ENCODE measurements at places on chromosomes 13 and 19. TPM values are rescaled to one million over a fixed set of nuclear protein-coding genes. Genes with fewer than 3 reads are reported as not detected.

DNA sequence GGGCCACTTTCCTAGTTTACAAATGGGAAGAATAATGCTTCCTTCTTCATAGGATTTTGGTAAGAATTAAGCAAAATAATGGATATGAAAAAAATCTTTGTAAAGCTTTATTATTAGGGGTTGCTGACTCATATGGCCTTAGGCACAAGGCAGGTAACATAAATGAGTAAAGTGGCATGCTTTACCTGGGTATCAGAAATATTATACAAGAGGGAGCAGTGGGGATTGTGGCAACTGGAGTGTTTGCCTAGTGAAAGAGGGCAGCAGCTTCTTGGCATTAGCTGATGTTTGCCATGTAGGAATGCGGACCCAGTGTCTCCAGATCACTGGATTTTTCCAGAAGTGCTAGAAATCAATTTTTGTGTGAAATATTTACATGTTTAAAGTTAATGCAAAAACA, 19.5 kb downstream of the WDFY2 start:
- no peak for DNase-seq

DNA sequence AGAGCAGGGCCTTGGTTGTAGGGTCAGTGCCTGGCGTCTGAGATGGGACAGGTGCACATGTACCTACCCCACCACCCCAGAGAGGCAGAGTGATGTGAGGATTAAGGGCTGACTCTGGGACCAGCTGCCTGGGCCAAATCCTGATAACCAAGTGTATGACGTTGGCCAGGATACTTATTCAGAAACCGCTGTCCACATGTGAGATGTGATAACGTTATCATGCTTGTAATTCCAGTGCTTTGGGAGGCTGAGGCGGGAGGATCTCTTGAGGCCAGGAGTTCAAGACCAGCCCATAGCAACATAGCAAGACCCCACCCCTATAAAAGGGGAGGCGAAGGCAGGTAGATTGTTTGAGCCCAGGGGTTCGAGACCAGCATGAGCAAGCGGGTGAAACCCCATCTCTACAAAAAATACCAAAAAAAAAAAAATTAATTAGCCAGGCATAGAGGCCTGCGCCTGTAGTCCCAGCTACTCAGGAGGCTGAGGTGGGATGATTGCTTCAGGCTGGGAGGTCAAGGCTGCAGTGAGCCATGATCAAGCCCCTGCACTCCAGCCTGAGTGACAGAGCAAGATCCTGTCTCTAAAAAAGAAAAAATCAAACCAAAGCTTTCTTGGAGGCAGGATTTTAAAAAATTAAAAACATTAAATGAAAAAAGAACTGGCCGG, 10.0 kb downstream of the ADGRE5 start:
- DNase-seq = no peak

- no peak for DNase-seq
These were observed 447.4 kb downstream of the EFNB2 start for GRCh38 chr13:106088085-106088484.

GRCh38 chr19:55091126-55091910, 15.6 kb downstream of the EPS8L1 start:
- no peak for DNase-seq

DNA sequence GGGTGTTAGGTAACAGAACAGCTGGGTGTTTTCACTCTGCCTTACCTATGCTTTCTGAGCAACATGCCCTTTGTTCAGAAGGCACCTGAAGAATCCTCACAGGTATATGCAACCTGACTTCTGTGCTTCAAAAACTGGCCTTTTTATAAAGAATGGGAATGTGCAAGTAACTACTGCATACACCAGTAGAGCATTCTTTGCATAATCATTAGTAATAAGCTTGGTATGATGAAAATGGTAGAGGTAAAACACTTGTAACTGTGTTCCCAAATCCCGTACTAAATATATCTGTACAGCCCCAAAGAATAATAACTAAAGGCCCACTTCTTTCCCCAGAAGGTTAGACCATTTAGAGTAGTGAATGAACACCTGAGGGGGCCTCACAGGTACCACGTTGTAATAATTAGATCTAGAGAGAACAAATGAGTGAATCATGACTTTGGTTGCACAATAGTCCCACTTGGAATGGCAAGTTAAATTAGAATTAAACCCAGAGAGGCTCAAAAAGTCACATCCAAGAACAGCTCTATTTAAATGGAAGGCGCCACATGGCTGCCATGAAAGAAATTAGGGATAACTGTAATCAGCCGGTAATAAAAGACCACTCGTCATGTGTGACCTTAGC, 413.9 kb downstream of the KLF12 start:
- no peak for DNase-seq

GRCh38 chr13:27712421-27712820, 79.9 kb upstream of the GSX1 start:
- DNase-seq = peak; percentile 7

DNA sequence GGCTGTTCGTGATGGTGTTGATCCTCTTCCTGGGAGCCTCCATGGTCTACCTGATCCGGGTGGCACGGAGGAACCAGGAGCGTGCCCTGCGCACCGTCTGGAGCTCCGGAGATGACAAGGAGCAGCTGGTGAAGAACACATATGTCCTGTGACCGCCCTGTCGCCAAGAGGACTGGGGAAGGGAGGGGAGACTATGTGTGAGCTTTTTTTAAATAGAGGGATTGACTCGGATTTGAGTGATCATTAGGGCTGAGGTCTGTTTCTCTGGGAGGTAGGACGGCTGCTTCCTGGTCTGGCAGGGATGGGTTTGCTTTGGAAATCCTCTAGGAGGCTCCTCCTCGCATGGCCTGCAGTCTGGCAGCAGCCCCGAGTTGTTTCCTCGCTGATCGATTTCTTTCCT, 12.2 kb upstream of the C19orf33 start:
- no peak for DNase-seq

DNA sequence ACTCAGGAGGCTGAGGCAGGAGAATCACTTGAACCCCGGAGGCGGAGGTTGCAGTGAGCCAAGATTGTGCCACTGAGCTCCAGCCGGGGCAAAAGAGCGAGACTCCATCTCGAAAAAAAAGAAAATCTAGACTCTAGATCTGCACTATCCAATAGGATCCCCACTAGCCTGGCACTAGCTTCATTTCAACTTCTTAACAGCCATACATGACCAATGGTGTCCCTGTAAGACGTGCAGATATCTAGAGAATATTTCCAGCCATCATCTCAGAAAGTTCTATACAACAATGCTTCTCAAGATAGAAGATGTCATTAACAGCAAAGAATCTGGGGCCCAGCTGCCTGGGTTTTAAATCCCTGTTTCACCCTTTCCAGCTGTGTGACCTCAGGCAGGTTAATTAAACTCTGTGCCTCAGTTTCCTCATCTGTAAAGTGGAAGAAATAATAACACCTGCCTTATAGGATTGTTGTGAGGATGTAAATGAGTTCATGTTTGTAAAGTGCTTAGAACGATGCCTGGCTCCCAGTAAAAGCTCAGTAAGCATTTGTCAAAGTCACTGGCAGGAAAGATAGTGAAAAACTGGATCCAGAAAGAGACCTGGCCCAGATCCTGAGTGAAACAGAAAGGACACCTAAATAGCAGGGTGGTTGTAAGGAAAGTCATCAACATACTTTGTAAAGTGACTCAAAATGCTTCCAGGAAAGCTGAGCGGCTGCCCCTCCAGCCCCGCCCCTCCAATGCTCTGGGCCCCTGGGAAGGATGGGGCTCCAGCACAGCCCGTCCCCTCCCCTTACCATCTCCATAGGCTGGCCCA, 13.5 kb downstream of the WIZ start:
- DNase-seq = no peak

GRCh38 chr19:18895038-18895823, 727 bp downstream of the CERS1 start:
- peak; percentile 19 for DNase-seq

DNA sequence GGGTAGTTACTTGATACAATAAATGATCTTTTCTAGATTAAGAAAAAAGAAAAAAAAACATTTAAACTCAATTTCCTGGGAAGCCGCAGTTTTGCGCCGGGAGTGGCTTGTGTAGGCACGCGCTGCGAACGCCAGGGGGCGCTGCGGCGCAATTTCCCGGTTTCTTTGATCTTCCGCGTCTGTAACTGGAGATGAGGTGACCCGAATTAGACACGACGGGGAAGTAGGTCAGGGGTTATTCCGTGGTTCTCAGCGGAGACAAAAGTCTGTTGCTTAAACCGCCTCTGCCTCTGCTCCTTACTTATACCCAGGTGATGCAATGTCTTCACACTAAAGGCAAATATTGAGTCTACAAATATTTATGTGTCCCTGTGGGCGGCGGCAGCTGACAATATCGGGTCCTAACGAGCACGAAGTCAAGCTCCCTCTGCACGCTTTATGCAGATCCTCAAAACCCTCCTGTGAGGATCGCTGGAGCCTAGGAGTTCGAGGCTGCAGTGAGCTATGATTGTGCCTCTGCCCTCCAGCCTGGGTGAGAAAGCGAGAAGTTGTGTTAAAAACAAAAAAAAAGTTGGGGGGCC, 15.2 kb downstream of the STXBP2 start:
- DNase-seq = peak; percentile 77

GRCh38 chr19:19489804-19490204, 25.5 kb downstream of the TSSK6 start:
- DNase-seq = no peak

DNA sequence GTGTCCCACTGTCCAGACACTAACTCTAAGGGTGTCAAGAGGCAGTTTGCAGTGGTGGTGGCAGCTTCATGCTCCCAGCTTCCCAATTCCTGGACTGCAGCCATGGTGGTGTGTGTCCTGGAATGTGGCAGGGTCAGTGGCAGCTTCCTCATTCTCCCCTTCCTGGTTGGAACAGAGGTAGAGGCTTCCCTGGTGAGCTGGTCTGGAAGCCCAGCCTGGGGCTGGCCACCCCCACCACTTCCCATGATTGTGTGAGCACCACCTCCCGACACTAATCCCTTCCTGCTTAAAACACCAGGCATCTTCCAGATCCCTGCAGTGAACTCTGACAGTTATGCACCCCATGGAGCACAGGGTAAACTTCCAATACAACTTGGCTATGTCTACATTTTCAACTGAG, 134.9 kb downstream of the RAP2A start:
- DNase-seq = no peak

- no peak for DNase-seq
These were observed 103.9 kb downstream of the LMO7 start for GRCh38 chr13:75740031-75740430.

- no peak for DNase-seq
These were observed 80.4 kb downstream of the EDNRB start for GRCh38 chr13:77838271-77838670.

DNA sequence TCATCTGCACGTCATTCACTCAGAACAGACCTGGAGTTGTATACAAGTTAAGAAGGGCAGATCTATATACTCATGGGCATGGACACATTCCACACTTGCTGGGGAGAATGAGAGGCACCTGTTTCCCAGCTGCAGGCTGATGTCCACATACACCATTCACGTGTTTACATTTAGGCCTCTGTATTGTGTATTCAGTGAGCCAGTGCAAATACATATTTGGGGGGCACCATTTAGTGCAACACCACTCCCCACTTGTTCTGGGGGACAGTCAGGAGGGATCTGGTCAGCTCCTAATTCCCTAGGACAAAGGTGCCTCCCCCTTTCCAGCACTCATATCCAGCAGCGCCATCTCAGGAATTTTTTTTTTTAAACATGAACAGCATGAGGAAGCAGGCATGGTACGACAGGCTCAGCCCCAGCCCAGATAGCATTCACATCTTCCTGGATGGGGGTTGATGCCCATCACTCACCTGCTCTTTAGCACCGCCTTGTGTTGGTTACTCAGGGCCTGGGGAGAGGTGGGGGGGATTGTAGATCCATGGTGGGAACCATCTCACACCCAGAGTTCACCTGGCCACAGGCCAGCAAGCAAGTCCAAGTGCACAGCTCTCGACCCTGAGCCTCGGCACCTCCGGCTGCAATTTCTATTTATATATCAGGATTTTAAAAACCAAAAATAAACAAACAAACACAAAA, 56.9 kb upstream of the ZNF254 start:
- no peak for DNase-seq

DNA sequence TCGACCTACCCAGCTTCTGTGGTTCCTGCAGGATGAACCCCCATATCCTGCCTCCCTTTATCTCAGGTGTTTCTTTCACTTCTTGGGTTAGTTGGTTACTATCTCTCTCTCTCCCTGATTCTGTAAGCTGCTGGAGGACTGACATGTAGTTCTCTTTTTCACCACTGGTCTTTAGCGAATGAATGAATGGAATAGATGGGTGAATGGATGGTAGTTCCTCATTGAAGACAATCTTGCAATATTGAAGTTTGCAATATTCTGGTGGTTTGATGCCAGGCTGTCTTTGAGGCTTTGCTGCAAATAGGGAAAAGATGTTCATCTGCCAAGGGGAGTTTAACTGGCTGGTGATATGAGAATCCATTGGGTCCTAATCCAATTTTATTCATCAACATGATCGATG, 120.2 kb downstream of the UBL3 start:
- DNase-seq = no peak

GRCh38 chr19:15701757-15702533, 25.9 kb upstream of the OR10H2 start:
- peak; percentile 38 for DNase-seq

- peak; percentile 62 for DNase-seq
These were observed 4.8 kb upstream of the TM9SF2 start for GRCh38 chr13:99496184-99497142.

- DNase-seq = no peak
These were observed 406.0 kb downstream of the TSHZ3 start for GRCh38 chr19:30943101-30943843.

- no peak for DNase-seq
These were observed 270.9 kb downstream of the MZT1 start for GRCh38 chr13:72456486-72456885.

DNA sequence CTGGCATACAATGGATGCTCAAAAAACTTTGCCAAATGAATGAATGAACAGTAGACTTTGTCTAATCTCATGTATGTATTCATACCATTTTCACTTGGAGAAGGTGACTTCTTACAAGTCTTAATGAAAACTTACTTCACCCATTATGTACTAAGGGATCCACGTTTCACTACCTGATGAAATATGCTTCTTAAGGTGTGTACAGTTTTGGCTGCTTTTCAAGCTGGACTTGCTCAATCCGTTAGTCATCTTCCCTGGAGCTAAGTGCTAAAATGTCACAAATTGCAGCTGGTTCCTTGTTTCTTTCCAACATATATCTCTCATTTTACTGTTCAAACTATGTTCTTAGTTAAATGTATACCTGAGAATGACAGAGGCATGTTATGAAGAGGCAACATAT, 4.2 kb upstream of the CCNA1 start:
- DNase-seq = no peak

Gene FLT1
- 132 TPM for total RNA-seq

Gene HTR2A
- 29.6 TPM for total RNA-seq

Gene C19orf33
- 8.7 TPM for total RNA-seq

Gene FCGBP
- total RNA-seq = 175 TPM

Gene CEACAM8
- total RNA-seq = 0.96 TPM

Gene MTMR6
- 28.6 TPM for total RNA-seq

Gene HSH2D
- total RNA-seq = 1.7 TPM

Gene GZMM
- total RNA-seq = not detected

Gene RNF113B
- total RNA-seq = not detected

Gene PVR
- 38.0 TPM for total RNA-seq

Gene S1PR2
- total RNA-seq = 19.0 TPM

Gene SRRM5
- 0.24 TPM for total RNA-seq

Data from umbilical cord (tissue), 2 donors.